ENCODE measurements at places on chromosomes 16 and 17. TPM values are rescaled to one million over a fixed set of nuclear protein-coding genes. Genes with fewer than 3 reads are reported as not detected.

GP1BA gene
- total RNA-seq = not detected

PRKCB gene
- 2.4 TPM for total RNA-seq

ACADVL gene
- 238 TPM for total RNA-seq

RHBDL3 gene
- under 0.01 TPM for total RNA-seq

DHRS7C gene
- not detected for total RNA-seq

CX3CL1 gene
- not detected for total RNA-seq

ZFHX3 gene
- total RNA-seq = 3.3 TPM

KRTAP2-2 gene
- not detected for total RNA-seq

ADGRG1 gene
- total RNA-seq = 0.89 TPM

PYY gene
- not detected for total RNA-seq

SHISA6 gene
- not detected for total RNA-seq

ACSM2A gene
- not detected for total RNA-seq

SEPTIN1 gene
- total RNA-seq = 0.25 TPM

RASL10B gene
- 1.5 TPM for total RNA-seq

CDK3 gene
- total RNA-seq = 3.2 TPM

HIGD1B gene
- not detected for total RNA-seq

DLX4 gene
- not detected for total RNA-seq

ZNF750 gene
- total RNA-seq = not detected

TNFRSF17 gene
- not detected for total RNA-seq

NDRG4 gene
- 12.1 TPM for total RNA-seq

SCIMP gene
- total RNA-seq = not detected

GUCY2D gene
- under 0.01 TPM for total RNA-seq

ANKS4B gene
- under 0.01 TPM for total RNA-seq

PRRT2 gene
- total RNA-seq = 2.9 TPM

RTN4RL1 gene
- total RNA-seq = 0.11 TPM

KCNG4 gene
- not detected for total RNA-seq

UNC13D gene
- total RNA-seq = 1.2 TPM

TRPV3 gene
- 1.00 TPM for total RNA-seq

CDH8 gene
- total RNA-seq = not detected

MYH8 gene
- total RNA-seq = not detected

MT1A gene
- total RNA-seq = 3.9 TPM

Data from uterine smooth muscle cell (primary cell).